ENCODE measurements at places on chromosomes 11 and 22.

- no peak for DNase-seq
Measured at GRCh38 chr11:107740271-107740670, 28.4 kb upstream of the SLN start.

DNA sequence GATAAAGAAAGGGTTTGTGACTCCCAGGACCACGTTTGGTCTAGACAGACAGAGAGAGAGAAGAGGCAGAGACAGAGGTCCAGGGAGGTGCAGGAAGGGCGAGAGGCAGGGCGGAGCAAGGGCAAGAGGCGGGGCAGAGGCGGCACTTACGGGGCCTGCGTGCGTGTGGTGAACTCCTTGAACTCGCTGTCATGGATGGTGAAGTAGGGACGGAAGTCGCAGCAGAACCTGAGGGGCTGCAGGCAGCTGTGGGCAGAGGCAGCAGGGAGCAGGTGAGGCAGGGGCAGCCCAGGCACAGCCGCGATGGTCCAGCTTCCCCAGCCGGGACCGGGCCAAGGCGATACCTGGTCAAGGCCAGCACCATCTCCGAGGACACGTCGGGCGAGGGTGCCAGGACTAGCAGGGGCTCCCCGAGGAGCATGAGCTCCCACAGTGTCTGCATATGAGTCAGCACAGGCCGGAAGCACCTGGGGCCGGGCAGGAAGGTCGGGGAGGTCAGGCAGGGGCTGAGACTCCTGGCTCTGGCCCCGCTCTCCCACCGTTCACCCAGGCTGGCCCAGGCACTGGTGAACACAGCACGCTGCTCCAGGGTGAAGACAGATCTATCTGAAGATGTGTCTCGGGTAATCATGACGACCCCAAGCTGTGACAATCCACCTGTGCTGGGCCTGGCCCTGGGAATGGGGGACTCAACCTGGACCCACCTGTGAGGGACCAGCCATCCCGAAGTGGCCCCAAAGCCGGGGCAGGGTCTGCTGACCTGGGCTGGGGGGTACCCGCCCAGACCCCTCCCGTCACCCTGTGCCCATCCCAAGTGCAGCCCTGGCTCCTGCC, 7.2 kb upstream of the PLXNB2 start:
- peak; percentile 51 for DNase-seq

DNA sequence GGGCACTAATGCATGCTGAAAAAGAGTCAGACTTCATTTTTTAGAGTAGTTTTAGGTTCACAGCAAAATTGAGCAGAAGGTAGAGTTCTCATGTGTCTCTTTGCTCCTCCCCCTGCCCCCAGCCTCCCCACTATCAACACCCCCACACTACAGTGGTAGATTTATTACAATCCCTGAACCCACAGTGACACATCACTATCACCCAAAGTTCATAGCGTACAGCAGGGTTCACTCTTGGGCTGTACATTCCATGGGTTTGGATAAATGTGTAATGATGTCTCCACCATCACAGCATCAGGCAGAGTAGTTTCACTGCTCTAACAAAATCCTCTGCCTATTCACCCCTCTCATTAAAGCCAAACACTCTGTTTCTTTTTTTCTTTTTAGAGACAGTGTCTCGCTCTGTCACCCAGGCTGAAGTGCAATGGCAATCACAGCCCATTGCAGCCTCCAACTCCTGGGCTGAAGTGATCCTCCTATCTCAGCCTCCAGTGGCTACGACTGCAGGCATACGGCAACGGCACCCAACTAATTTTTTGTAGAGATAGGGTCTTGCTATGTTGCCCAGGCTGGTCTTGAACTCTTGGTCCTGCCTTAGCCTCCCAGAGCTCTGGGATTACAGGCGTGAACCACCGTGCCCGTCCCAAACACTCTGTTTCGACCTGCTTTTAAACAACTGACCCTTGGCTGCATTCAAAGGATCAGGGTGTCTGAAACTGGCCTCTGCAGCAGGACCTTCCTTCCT, 4.1 kb downstream of the BEST1 start:
- DNase-seq, result no peak

DNA sequence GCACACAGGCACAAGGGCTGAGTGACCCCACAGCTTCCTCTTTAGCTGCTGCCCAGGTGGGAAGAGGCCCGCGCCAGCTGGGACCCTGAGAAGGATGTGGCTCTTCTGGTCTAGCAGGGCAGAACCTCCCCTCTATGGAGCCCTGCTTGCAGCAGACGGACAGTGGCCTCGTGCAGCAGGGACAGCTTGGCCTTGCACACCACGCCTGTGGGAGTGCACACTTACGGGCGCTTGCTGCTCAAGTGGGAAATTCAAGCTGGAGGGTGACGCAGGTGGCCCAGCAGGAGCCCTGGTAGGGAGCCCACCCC, 971.4 kb downstream of the BRD1 start:
- DNase-seq, result no peak

DNA sequence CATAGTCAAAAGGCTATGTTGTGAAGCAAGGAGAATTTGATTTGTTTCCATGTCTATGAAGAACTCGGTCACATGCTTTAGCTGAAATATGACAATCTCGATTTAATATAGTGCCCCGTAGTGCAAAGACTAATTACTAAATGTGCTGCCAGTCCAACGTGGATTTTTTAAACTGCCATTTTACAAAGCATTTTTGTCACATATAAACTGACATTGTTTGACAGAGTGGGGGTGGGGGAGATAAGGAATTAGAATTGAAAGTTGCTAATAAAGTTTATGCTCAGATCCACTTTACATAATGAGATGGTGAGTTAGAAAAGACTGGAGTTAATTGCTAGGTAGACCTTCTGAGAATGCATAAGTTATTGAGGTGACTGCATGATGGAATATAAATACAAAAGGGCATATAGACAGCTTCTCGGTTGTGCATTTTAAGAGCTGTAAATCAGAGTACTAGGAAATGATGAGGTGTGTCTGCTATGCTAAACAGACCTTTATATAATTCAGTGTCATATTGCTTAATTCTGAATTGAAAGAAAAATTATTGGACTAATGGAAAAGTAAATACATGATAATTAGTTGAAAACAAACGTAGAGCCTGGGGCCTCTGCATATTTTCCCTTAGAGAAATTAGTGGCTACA, 158.9 kb upstream of the MTNR1B start:
- DNase-seq, result no peak

- DNase-seq, result no peak
Measured at GRCh38 chr11:126390272-126390867, 34.9 kb downstream of the ST3GAL4 start.

- DNase-seq, result no peak
Measured at GRCh38 chr22:49437356-49437755, 390.3 kb downstream of the BRD1 start.

- DNase-seq, result no peak
Measured at GRCh38 chr11:31102316-31102715, 267.2 kb downstream of the DCDC1 start.

GRCh38 chr11:43440486-43440885, 81.8 kb downstream of the TTC17 start:
- no peak for DNase-seq

- no peak for DNase-seq
Measured at GRCh38 chr22:30574095-30574981, at the start of gene GAL3ST1. TSS of gene GAL3ST1 (minus strand) at chr22:30574665. CDS start at chr22:30557392, 17,273 bp downstream.

Measured in activated T-helper 9 cell treated with anti-CD3 and anti-CD28 coated beads, Interleukin-2, amount 50 U/mL, for 16 hours (primary cell).